ENCODE measurements at places on chromosomes 1 and 21.

DNA sequence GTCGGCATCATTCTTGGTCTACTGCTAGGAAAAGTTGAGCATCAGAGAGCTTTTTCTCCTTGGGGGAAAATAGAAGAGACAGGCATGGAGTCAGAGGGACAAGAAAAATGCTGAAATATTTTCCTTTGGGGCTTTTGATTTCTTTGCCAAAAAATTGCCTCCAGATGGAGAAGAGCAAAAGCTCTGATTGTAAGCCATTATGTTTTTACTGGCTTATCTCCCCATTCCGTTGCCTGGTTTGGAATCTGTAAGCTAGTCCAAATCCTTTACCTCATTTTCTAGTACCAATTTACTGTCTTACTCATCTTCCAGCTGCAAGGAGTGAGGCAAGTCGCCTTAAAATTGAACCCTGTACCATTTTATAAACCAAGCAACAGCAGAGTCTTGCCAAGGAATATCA is 23.3 kb upstream of the NBL1 start:
- DNase-seq, result no peak

- DNase-seq, result no peak
These were observed 305.8 kb upstream of the ZP4 start for GRCh38 chr1:238196516-238196915.

DNA sequence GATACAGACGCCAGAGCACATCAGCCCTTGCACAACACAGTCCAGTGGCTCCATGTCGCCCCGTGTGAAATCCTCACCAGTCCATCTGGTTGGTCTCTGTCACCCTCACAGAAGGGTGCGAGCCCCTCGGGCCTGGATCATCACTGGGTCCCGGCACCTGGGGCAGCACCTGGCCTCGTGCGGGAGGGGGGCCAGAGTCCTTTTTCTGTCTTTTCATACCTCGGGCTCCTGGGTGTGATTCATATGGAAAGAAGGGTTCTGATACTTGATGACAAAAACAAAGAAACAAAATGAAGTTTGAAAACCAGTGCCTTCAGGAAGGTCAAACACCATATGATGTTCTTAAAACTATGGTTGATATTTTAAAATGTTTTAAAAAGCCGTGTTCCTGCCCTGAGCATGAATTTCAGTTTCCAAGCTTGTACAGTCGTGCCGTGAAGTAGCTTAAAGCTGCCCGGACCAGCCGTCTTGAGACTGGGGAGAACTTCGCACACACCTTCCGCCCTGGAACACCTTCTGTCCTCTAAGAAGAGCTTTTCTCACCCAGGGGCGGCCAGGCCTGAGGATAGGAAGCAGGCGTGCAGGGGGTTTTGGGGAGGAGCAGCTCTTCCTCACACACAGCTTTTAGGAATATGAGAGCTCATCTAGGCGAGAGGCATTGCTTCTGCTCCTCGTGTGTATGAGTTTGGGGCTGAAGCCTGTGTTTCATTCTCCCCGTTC is 35.2 kb downstream of the SLC37A1 start:
- DNase-seq, result no peak

DNA sequence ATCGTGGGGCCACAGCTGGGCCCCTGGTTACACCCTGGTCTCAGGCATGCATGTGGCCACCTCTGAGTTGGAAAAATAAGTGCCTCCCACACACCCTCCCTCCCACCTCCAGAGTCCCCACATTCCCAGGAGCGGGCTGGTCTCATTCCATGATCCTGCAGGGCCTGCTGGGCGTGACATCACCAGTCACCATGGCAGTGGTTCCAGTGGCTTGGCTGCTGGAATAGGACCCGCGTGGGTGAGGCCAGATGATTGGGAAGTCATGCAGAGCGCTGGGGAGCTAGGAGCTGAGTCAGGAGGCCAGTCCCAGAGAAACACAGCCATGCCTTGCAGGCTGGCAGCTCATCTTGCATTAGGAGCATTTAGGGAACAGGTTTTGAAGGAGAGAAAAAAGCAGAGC is 125.4 kb upstream of the TMEM51 start:
- peak; percentile 69 for DNase-seq

- DNase-seq, result no peak
These were observed 47.1 kb downstream of the WNT9A start for GRCh38 chr1:227900571-227901051.

GRCh38 chr21:35424122-35424521 is 375.0 kb upstream of the RUNX1 start:
- DNase-seq, result no peak

GRCh38 chr1:117803318-117803717 is 126.1 kb downstream of the GDAP2 start:
- no peak for DNase-seq

DNA sequence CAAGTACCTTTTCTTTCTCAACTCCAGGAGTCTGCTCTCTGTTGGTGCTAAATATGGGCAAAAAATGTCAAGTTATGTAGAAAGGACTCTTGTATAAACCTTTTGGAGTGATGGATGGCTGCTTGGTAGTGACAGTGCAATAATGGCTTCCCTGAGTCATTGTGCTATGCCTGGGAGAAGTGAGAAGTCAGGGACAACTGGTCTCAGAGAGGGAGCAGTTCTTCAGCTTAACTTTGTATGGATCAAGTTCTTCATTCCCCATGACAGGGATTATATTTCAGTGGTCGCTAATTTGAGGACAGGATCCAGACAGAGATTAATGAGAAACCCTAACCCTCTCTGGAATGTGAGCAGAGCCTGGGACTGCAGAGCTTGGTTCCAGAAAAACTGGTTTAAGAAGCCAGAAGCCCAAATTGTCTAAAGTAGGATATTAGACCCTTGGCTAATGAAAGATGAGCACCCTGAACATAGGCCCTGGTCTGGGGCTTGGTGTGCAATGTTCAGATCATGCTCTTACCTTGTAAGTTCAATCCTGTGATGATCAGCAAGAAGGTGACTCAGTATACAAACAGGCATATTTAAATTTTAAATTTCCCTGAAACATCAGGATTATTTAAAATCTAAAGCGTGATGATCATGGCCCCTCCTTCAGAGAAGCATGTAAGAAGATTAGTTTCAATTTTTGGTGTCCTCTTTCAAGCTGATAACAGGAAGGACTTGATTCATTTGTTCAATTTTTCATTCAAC is 50.9 kb downstream of the NTMT2 start:
- no peak for DNase-seq

- no peak for DNase-seq
These were observed 45.3 kb upstream of the MTF2 start for GRCh38 chr1:93033785-93034184.

DNA sequence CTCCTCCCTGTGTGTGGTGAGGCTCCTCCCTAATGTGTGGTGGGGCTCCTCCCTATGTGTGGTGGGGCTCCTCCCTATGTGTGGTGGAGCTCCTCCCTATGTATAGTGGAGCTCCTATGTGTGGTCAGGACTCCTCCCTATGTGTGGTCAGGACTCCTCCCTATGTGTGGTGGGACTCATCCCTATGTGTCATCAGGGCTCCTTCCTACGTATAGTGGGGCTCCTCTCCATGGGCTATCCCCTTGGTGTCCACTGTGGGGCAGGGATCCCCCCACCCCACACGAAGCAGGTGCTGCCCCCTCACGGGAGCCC is 29.6 kb downstream of the PRSS38 start:
- no peak for DNase-seq

GRCh38 chr1:231666220-231666936 is 39.8 kb downstream of the DISC1 start:
- no peak for DNase-seq

- no peak for DNase-seq
These were observed 20.2 kb upstream of the LRRC47 start for GRCh38 chr1:3816331-3817137.

DNA sequence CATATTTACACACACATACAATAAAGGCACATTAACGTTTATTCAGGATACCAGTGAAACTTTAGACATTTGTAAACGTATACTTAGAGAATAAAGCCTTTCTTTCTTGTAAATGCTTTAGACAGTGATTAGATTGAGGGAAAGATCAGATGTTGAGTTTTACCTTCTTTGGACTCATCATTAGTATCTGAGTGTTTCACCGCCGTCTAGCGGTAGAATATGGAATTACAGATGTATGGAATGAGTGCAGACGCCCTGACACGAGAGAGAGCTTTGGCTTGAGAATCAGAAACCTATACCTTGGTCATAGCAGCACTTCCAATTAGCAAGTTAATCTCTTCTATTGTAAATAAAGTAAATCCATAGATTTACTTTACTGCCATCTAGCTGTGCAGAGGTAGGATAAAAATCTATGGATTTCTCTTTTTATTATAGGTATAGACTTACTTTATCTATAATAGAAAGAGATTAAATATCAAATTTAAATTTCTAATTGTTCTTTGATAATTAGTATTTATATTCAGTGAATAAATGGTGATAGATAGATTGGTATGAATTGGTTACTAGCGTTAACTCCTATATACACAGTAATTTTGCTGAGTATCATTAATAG is 12.6 kb downstream of the FLG2 start:
- no peak for DNase-seq

DNA sequence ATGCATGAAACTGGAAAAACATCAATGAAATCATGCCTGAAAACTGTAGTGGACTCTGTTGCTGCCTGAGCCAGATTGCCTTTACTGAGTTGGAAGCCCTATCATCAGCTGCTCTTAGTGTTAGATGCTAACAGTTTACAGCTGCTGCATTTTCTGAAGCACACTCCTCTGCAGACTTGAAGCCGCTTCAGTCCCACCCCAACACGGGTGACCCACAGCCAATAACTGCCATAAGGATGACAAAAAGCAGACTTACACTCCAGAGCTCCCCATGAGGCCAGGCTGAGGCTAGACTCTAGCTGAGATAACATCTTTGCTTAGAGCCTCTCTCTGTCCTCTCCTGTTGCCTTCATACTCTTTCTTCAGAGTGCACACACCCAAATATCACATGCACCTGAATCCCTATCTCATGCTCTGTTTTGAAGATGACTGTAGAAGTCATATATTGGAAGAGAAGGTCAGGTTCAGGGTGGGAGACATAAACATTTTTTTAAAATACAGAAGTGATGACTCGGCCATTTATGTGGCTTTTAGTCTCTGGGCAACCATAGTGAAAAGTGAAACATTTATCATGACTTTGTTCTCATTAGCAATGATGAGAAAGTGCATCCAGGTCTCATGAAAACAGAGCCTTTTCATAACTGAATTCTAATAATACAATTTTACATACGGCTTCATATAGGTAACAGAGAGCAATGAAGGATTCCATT is 161.0 kb downstream of the KCNK2 start:
- no peak for DNase-seq

- peak; percentile 57 for DNase-seq
These were observed 23.1 kb upstream of the UMODL1 start for GRCh38 chr21:42047821-42048613.

DNA sequence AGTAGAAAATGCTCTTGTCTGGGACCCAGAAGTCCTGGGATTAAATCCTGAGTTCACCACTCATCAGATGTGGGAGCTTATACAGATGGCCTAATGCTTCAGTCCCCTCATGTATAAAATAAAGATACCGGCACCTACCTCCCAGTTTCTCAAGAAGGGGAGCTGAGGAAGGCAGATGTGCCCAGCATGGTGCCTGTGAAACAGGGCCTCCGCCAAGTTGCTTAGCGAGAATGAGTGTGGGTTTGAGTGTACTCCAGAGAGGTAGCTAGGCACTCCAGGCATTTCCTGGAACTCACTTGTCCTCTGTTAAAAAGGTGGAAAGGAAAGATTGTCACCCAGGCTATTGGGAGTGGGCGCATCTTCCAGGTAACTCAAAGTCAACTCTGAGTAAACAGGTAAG is 37.8 kb downstream of the IER5 start:
- DNase-seq, result no peak

DNA sequence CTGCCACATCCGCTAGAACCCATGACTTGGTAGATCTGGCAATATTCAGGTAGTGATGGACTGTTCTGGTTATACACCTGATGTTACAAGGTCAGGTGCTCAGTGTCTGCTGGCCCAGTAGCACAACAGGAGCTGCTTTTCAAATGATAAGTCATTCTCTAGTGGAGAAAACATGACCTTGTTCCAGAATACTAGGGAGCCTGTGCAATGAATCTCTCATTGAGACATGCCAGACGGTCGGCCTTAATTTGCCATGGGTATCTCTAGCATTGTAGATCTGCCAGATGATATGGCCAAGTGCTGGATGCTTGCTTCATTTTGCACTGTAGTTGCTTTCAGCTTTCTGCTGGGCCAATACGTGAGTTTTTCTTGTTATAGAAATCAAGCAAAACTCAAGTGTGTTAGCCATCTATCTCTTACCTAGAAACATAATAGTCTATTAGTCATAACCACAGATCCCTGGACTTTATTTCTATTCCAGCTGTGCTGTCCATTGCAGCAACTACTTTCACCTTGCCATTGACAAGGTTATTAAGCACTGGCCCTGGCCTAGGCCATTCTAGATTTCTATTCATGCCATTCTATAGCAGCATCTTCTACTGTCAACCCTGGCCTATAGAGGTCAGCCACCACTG is 13.9 kb upstream of the CENPF start:
- no peak for DNase-seq

DNA sequence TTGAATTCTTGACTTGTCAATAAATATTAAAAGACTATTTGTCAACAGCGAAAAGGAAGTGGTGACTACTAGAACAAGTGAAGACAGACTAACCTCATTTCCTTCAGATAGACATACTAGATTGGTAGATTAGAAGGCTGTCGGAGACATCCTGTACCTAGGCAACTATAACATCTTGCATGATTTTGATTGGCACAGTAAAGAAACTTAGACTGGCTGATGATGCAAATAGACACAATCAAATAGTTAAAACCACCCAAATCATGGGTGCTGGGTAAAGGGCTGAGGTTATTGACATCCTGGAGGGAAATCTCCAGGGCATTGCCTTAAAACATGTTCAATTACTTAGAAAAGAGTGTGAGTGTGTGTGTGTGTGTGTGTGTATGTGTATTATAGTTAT is 85.9 kb upstream of the EDEM3 start:
- no peak for DNase-seq

DNA sequence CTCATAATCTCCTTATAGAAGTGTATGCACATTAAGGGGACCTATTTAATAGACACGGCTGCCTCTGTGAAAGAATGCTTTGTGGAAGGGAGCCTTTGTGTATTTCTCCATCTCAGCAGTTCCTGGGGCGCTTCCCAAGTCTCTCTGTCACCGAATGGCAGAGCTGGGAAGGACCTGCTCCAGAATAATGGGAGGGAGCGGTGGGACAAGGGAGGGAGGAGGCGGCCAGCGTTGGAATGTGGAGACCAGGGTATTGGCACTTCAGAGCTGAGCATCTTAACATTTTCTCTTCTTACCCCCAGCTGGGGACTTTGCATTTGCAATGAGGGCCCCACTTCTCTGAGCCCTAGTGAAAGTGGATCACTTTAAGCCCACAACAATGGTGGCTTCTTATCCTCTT is 23.9 kb downstream of the CACHD1 start:
- DNase-seq, result no peak

GRCh38 chr1:246608616-246609376 is 42.5 kb downstream of the CNST start:
- peak; percentile 24 for DNase-seq

All from C1 segment of cervical spinal cord (tissue), 14 donors.